Muscle of back (tissue), 13 donors: ENCODE measurements at places on chromosomes 11 and 22. TPM values are rescaled to one million over a fixed set of nuclear protein-coding genes. Genes with fewer than 3 reads are reported as not detected.

DNA sequence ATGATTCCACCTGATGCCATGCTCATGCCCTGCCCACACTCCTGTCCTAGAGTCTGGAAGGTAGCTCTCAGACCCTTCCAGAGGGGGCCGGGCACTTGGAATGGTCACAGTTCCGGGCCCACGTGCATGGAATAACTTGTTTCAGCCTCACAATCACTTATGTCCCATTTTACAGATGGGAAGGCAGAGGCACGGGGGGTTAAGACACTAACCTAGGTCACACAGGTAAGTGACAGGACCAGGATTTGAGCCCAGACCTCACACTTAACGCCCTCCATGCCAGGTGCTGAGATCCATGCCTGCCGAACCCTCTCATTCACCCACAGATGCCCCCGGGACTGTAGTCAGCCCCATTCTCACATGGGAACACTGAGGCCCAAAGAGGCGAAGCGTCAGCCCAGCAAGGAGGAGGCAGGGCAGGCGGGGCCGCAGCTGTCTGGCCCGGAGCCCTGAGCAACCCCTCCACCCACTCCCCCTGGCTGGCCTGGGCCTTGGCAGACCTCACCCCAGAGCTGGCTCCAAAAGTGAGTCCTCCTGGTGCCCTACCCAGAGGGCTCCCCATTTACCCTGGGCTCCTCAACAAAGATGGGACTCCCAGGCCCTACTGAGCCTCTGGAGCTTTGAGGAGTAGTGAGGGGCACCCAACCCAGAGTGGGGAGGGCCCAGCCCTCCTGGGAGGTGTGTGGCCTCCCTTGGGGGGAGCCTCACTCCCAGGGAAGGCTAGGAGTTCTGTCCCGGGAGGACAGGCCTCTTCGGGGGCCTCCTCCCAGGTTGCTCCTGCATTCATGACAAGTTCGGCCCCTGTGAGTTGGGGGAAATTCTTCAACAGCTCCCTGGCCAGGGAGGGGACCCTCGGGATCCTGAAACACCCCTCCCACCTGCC is 2.4 kb upstream of the ALDH3B1 start:
- no peak for DNase-seq

DNA sequence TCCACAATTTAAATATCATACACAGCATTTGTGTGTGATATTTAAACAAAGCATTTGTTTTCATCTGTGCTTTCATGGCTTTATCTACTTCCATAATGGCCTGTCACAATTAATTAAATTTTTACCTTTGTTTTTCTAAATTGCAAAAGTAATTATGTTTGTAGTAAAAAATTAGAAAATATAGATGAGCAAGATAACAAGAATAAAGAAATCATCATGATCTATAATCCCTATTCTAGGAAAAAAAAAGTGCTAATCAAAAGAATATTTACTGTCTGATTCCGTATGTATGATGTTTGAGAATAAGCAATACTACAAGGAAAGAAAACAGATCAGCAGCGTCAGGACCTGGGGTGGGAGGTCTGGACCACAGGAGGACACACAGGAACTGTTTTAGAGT is 149.9 kb downstream of the NCAM1 start:
- no peak for DNase-seq

Gene CDHR5
- 1.6 TPM for polyA plus RNA-seq

- DNase-seq = no peak
Observed at GRCh38 chr11:14373941-14374646, 15.1 kb upstream of the RRAS2 start.

Gene SF3A1
- 73.1 TPM for polyA plus RNA-seq
